ENCODE measurements at places on chromosomes 1 and 21. TPM values are rescaled to one million over a fixed set of nuclear protein-coding genes. Genes with fewer than 3 reads are reported as not detected.

GRCh38 chr21:41345934-41346685 lies 15.7 kb upstream of the MX2 start:
- DNase-seq, result no peak

DNA sequence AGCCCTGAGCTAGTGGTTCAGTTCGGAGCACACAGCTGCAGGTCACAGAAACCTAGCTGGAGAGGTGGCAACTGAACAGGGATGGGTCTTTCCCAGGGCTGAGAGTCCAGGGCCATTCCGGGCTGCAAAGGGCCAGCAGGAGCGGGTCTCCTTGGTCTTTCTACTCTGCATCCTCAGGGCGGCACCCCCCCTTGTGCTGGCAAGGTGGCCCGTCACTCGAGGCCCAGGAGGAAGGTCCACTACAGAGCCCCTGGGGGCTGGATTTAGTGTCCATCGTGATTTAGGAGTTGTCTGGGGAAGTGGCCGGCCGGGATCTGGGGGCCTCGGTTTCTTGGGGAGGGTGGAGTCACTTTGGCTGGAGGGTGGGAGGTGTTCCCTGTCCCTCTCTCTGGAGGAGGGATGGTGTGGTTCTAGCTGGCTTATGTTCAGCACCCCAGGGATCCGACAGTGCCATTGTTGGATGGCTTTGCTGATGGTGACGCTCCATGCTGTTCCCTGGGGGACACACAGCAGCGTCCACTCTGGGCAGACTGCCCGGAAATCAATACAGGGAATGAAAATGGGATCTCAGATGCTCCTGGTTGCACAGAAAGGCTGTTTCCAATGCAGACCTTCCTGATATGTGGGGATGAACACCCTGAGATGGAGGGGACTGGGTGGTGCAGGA lies 64.4 kb downstream of the UMODL1 start:
- no peak for DNase-seq

DNA sequence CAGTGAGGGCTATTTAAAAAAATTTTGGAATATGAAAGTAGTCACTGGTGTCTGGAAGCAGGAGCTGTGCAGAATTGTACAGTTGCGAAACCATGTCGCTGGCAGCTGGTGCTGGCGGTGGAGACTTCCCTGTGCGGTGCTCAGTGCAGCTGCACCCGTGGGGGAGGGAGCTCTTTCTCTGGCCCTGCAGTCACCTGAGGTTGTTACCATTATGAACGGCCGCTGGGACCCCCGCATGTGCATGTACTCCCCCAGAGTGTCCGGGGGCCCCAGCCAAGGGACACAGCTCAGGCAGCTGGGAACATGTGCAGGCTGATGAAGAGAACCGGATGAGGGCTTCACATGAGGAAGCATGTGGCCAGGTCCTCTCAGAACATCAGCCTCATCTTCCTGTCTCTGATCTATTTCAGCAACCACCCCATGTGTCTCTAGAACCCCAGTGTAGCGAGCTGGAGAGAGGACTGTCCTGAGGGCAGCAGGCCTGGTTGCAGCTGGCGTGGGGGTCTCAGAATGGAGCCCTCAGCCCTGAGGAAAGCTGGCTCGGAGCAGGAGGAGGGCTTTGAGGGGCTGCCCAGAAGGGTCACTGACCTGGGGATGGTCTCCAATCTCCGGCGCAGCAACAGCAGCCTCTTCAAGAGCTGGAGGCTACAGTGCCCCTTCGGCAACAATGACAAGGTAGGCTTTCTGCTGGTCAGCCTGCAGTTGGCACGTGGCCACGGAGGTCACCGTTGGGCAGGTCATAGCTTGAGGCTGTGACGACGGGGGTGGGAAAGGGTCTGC lies at the start of gene TRPM2:
TSS of gene TRPM2 (plus strand) at position 431 of the 780 bp plus-strand sequence. CDS start at position 511, 80 bp downstream.
- peak; percentile 48 for DNase-seq

DNA sequence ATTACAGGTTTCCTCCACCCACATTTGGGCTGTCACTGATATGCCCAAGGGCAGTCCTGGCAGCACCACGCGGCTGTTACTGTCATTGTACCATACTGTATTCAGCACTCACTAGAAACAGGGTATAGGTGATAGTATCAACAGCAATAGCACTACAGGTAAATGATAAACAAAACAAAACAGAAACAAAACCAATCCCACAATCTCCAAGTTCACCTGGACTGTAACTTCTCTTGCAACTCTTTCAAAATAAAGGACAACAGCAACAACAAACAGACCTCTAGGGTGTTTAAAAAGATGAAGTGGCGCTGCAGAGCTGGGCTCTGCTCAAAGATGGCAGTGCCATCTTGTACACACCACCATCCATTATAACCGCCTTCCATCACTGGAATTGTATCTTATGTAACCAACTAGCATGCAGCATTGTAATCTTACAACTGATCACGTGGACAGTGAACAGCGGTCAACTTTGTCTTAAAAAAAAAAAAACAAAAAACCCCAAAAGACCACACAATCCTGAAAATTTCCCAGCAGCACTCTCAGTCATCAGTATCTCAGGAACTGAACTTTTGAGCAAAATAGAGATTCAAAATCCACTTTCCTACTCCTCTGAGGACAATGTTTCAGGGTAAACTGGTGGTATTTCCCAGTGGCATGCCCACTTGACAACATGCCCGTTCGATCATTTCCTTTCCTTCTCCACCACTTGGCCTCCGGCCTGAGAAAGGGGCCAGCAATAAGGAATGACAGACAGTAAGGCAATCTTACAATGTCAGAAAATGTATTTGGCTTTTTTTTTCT lies 3.8 kb downstream of the IRF2BP2 start:
- peak; percentile 70 for DNase-seq

DNA sequence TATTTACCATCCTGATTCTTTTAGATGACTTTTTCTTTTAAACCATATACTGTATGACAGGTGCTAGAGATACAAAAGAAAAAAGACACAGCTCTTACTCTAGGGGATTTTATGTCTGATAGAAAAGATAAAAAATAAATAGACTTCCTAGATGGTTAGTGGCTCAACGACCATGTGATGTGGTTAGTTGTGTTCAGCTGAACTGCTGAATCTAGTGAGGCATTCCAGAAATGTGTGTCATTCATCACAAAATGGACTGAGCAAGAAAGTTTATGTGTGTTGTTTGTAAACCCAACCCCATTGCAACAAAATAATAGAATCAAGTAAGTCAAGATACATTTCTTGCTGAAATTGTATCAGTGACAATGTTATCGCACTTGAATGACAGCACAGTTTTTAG lies 205.8 kb upstream of the LYPLAL1 start:
- no peak for DNase-seq

DNA sequence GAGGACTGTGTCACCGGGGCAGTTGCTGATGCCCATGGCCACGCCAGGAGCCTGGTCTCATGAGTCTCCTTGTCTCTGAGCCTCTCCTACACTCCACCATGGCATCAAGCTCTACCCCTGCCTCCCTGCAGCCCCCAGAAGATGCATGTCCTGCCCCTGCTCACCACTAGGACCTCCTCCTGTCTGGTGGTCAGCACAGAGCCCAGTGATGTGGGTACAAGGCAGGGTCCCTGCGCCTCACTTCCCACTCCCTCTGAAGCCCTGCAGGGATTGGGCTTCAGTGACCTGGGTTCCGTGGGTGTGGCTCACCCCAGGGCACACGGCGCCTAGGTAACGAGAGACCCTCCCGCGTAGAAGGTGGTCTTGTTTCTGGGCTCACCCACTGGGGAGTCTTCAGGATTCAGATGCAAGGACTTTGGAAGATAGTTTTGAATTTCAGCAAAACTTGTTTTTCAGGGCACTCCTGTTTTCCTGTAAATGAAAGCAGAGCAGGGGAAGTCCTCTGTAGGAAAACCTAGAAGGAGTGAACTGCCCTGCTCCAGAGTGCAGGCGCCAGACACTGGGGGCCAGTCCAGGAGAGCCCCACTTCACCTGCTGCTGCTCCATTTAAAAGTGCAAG lies 2.8 kb downstream of the COL18A1 start:
- DNase-seq, result no peak

GRCh38 chr1:20081353-20081810 lies 11.4 kb downstream of the PLA2G5 start:
- DNase-seq, result no peak

GRCh38 chr1:60425528-60425927 lies 352.0 kb upstream of the C1orf87 start:
- no peak for DNase-seq

GRCh38 chr1:234886081-234886984 lies 242.3 kb downstream of the TOMM20 start:
- no peak for DNase-seq

DNA sequence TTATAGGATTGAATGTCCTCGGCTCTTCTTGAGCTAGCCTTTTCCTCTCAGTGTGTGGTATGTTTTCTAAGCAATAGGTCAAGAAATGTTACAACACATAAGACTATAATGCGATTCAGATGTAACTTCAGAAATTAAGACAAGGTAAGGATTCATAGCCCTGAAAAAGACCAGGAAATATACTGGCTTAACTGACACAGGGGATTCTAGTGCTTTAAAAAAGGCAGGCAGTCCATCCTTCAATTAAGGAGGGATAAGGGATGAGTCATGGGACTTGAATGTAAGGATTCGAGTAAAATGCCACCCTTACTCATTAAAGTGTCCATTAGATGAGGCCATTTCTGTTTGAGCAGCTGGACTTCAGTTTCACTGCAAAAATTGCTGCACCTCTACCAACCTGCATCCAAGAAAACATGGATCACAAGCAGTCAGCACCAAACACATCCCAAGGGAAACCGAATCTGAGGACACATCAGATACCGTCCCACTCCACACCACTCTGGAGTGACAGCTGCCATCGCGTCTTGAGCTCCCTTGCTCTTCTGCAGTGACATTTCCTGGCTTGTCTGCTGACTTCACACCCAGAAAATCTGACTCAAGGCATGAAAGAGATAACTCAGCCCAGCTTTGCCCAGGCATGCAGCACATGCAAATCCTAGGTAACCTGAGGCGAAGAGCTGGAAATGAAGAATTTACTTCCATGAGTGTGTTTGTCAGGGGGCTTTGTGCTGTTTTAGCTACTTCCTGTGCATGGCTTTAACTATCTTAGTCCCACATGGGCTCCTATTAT lies 37.8 kb downstream of the NGF start:
- DNase-seq, result no peak

DNA sequence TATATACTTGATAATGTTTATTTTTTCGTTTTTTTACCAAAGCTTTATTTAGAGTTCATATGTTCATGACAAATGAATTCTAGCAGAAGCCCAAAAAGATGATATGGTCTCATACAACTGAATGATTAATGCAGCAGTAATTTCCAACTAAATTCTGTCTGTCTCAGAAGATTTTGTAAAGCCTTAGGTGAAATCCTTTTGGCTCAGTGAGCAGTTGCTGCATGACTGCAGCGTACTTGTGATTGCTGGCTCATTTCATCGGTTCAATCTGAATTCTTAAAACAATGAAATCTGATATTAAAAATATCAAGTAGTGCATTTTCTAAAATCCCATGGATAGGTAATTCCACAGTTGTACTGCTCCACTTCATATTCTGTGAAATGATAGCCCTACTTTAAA lies 73.2 kb downstream of the AK5 start:
- DNase-seq, result no peak

DNA sequence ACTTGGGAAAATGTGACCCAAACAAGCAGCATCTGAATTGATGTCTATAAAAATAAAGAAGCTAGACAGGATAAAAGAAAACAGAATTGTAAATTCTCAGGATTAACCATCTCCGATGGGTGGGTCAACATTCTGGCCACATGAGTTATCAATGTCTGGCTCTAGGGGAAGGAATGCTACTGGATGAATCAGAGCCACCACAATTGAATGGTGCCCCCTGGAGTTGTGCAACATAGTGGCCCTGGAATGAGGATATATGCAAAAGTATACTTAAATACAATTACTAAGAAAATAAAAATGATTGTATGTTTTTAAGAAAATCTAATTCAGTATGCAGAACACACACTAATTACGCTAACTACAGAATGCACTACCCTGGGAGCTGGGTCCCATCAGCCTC lies 185.6 kb downstream of the TGFBR3 start:
- no peak for DNase-seq

DNA sequence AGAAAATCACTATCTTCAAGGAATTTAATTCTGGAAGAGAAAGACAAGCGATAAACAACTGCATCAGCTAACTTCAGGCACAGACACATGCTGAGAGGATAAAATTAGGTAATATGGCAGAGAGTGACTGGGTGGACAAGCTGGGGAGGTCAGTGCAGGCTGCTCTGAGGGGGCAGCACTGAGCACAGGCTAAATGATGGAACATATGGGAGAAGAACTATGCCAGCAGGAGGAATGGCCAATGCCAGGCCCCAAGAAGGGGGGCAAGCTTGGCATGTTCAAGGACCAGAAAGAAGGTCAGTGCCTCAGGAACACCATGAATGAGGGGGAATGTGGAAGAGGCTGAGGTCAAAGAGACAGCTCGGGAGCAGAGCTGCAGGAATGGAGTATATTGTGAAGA lies 190.7 kb upstream of the MAP1LC3C start:
- DNase-seq, result no peak

DNA sequence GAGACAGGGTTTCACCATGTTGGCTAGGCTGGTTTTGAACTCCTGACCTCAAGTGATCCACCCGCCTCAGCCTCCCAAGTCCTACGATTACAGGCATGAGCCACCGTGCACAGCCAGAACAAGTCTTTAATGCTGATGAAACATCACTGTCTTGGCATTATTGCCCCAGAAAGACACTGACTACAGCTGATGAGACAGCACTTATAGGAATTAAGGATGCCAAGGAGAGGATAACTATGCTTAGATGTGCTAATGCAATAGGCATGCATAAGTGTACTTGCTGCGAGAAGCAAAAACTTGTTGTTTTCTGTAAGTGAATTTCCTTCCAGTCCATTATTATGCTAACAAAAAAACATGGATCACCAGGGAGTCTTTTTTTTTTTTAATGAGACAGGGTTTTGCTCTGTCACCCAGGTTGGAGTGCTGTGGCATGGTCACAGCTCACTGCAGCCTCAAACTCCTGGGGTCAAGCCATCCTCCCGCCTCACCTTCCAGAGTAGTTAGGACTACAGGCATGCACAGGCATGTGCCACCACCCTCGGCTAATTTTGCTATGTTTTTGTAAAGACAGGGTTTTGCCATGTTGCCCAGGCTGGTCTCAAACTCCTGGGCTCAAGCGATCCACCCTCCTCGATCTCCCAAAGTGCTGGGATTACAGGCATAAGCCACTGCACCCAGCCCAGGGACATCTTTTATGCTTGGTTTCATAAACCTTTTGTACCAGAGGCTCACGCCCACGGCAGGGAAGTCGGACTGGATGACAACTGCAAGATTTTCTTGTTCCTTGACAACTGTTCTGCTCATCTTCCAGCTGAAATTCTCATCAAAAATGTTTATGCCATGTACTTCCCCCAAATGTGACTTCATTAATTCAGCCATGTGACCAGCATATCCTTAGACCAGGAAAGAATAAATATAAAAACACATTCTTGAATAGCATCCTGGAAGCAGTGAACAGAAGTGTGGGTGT lies 23.1 kb downstream of the RHEX start:
- DNase-seq, result no peak

The DMBX1 gene
- total RNA-seq, result not detected

The CNN3 gene
- 2.5 TPM for total RNA-seq

The DNAJB4 gene
- total RNA-seq, result 8.8 TPM

The GBP6 gene
- 0.46 TPM for total RNA-seq

The DRAXIN gene
- total RNA-seq, result 0.04 TPM

The PADI2 gene
- not detected for total RNA-seq

The PRELP gene
- not detected for total RNA-seq

Measured in activated CD4-positive, alpha-beta T cell treated with anti-CD3 and anti-CD28 coated beads for 36 hours (primary cell).